ENCODE measurements at places on chromosomes 1 and 21. TPM values are rescaled to one million over a fixed set of nuclear protein-coding genes. Genes with fewer than 3 reads are reported as not detected.

DNA sequence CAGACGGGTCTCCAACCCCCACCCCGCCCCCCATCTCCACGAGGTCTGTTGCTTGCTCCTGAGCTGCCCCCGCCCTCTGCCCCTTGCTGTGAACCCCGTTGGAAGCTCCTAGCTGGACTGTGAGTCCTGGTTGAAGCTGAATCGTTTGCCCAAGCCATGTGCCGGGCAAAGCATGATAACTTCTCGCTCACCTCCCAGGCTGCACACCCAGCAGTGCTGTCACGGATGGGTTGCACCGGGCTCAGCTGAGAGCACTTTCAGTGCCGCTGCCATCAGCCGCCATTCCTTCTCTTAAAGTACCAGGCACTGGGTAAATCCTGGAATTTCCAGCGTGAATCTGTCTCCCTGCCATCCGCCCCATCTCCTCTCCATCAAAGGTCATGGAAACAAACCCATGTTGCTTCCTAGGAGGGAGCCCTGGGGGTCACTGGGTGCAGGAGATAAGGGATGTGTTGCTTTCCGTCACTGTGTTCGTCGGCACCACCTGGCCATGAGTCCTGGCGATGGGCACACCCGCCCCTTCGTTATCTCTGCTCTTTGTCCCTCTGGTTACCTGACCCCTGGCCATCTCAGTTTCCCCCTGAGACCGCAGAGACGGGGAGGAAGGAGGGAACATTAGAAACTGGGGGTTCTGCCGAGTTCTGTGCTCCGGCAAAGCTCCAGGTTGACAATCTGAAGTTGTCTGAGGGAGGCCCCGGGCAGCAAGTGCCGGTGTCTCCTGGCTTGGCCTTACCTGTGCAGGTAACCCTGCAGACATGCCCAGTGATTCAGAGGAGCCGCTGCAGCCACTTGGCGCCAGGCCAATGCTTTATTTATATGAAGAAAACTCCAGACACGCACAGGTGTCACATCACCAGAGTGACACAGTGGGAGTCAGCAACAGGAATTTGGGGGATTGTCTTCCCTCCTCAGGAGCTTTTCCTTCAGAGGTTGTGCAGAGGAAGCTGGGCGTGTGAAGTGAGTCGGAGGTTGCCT, 2.7 kb downstream of the PDE9A start:
- no peak for DNase-seq

The UBL4B gene
- polyA plus RNA-seq = not detected

The MAP1LC3C gene
- polyA plus RNA-seq = 13.8 TPM

The KRTAP19-5 gene
- polyA plus RNA-seq = not detected

GRCh38 chr1:14768582-14769304, 170.3 kb downstream of the KAZN start:
- no peak for DNase-seq

The LSM10 gene
- 24.0 TPM for polyA plus RNA-seq

DNA sequence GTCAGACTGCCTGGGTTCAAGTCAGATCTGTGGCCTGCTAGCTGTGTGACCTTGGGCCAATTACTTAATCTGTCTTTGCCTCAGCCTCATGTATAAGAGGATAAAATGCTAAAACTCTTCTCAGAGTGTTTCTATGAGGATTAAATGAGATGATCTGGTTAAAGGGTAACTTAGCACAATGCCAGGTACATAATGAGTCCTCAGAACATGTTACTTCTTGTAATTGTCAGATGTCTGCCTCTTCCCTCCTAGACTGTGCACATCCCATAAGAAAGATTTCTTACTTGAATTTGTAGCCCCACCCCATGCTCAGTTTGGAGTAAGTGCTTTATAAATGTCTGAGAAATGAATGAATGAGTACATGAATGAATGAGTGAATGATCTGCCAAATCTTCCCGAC, 34.6 kb upstream of the HIVEP3 start:
- no peak for DNase-seq

The PRELP gene
- 1.5 TPM for polyA plus RNA-seq

The SEMA4A gene
- 3.0 TPM for polyA plus RNA-seq

DNA sequence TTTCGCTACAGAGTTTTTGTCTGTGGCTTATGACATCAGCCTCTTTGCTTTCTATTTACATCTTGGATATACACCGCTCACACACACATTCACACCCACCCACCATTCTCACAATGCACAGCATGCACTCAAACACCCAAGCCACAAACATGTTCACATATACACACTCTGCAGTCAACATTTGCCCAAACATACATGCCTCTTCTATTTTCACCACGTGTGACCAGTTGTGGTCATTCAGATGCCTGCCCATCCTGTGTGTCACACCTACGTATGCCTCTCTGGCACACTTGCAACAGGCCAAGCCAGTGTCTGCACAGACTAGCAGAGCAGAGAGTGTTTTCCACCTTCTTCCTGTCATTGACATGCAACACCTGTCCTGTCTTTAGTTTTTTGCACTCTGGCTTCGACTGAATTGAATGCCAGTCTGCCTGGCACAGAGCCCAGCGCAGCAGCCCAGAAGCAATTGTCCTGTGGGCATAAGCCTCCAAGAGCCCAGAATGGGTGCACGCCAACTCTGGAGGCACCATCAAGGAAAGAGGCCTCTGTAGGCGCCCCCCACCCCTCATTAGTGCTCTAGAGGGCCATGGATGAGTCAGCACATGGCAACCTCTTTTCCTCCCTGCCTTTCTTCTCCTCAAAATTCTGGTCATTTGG, 37.7 kb upstream of the LRRN2 start:
- DNase-seq = no peak

The LYPD8 gene
- not detected for polyA plus RNA-seq

DNA sequence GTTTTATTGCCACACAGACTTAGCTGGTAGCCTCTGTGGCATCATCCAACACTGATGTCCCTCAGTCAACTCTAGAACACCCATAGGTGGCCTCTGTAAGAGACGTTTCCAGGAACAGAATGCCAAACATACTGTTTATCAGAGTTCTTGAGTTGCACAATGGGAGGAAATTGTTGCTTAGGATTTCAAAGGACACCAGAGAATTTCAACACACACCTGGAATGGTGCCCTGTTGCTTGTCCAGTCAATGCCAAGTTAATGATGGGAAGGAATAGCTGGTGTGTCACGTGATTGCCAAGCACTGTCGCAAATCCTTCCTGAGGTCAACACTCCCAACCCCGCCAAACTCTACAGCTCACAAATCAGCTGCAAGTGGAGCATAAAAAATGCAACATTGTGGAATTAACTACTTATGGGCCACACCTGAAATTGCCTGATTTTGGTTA, 28.6 kb upstream of the DUSP23 start:
- DNase-seq = no peak

GRCh38 chr21:43940329-43941050, 71.6 kb upstream of the TRAPPC10 start:
- no peak for DNase-seq

DNA sequence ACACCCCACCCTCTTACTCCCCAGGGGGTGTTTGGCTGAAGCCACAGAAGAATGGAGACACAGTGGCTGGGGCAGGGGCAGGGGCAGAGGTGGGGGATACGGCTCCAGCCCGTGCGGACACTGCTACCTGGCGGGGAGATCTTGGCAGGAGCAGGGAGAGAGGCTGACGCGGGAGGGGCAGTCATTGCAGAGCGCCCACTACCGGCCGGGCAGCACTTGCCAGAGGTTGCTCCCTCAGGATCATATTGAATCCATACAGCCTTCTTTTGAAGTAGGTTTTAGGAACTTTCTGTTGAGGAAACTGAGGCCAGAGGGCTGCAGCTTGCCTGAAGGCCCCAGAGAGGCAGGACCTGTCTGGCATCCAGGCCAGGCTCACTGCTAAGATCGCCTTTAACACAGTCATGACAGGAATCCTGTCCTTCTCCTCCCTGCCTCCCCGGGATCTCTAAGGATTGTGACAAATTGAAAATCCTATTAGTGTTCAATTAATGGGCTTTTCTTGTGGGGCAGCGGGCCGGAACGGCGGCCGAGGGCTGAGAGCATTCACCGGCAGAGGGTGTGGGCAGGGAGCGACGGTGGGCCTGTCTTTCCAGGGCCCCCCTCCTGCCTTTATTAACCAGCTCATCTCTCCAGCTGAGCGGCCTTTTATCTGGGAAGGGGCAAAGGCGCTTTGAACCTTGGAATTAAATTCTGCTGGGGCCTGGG, 65.5 kb upstream of the WNT4 start:
- DNase-seq = no peak

The AJAP1 gene
- 0.61 TPM for polyA plus RNA-seq

DNA sequence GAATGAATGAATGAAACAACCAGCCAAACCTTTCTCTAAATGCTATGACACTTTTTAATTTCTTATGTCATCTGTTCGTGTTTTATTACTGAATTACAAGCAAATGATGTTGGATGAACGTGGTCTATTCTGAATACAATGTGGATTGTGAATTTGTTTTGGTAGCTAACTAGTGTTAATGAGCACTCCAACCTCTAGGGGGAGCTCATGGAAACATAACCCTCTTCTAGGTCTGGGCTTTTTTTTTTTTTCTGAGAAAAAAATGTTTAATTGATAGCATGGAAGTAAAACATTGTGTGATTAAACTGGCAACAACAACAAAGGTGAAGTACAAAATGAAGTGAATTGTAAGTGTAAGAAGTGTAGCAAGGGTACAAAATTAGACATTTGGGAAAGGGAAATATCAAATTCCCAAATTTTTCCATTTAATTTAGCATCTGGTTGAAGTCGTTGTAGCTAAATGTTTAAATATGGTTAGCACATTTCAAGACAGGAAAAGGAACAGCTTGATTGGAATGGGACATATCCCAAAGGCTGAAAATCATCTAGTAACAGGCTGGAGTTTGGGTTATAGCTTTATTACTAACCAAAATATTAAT, 42.6 kb upstream of the PTGS2 start:
- no peak for DNase-seq

The PODN gene
- polyA plus RNA-seq = 7.8 TPM

DNA sequence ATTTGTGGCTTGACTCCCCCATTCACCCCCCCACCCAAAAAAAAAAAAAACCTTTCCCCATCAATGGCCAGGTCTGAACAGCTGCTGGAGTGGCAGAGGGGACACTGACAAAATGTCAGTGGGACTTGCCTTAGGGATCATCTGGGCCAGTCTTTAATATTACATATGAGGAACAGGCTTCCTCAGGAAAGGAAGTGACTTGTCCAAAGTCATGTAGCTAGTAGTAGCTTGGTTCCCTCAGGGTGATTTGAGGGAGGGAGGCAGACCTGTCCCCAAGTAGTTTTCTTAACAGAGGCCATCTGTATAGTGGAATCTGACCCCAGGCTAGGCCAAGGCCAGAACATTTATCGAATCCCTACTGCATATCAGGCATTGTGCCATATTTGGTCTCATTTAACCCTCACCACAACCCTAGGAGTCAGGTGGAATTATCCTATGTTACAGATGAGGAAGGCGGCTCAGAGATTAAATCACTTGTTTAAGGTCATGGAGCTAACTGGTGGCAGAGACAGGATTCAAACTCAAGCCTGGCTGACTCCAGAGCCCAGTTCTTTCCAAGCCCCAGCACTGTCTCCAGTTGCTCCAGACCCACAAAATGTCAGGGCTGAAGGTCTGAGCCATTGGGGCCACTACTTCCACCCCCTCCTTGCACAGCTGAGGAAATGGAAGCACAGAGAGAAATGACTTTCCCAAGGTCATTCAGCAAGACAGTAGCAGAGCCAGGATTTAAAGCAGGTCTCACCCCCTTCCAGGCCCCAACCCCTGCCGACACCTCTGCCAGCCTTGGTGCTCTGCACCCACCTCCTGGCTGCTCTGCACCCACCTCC, 10.4 kb downstream of the ZBTB7B start:
- no peak for DNase-seq

GRCh38 chr1:231013391-231014015, 26.6 kb downstream of the FAM89A start:
- no peak for DNase-seq

DNA sequence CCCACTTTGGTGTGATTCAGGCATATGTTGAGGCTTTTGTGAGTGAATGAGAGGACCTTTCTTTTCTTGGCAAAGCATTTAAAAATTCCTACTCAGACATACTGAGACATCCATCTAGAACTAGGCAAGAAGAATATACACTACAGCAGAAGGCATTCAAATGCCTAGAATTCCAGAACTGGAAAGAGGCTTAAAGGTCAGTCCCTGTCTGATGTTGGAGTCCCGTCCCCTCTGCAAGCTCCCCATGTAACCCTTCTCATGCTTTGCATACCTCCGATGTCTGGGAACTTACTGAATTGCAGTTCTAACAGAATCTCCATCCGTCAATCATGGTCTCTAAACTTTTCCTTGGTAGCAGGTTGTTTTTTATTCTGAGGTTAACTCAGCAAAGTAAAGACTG, 152.9 kb downstream of the ATP6V1G3 start:
- DNase-seq = no peak

DNA sequence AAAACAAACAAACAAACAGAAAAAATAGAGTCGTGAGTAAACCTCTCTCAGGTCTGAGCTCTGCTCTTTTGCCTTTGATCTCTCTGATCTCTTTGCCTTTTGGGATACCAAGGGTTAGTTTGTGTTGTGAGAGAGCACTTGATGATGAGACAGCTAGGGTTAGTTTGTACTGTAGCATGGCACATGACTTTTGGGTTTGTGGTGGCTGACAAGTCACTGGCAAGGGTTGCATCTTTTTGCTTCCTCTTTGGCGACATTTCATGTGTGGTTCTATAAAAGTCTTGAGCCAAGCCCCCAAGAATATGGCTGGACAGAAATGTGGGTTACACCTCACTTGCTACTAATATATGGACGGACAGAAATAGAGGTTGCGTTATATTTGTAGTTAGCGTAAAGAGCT, 60.5 kb downstream of the TESK2 start:
- no peak for DNase-seq

DNA sequence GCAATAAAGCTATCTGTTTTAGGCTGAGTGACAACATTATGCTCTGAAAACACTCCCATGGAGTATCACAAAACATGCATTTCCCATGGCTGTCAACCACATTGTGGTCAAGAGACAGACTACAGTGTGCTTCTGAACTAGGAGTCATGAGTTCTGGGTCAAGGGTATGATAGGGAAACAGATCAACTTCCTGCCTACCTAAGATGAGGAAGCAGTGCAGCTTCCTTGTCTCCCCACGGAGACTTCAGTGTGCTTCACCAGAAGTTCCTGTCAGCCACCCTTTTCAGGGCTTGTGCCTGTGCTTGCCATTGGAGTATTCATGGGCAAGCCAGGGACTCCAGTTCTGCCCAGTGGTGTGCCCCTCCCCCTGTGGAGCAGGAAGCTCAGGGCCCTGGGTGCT, 19.9 kb downstream of the LCE3E start:
- DNase-seq = no peak

DNA sequence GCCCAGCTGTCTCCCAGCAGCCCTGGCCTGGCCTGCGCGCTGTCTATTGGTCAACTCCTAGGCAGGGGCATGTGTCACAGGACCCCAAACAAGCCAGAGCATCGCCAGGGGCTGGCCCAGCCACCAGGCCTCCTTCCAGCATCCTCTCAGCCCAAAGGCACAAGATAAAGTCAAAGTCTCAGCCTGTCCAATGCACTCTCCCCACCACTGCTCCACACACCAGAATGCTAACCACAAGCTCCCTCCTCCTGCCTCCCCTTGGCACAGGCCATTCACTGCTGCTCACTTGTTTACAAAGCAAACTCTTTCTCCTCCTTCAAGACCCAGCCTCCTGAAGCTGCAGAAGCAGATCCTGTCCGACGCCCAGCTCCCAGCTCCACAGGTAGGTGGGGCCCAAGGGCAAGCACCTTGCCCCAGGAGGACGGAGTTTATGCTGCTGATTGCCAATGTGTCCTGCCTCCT, 133.4 kb downstream of the DMRTB1 start:
- no peak for DNase-seq

The NR5A2 gene
- polyA plus RNA-seq = 1.7 TPM
